ENCODE measurements at places on chromosomes 4 and X. TPM values are rescaled to one million over a fixed set of nuclear protein-coding genes. Genes with fewer than 3 reads are reported as not detected.

Gene TRIM75
- not detected for total RNA-seq

Gene SPANXB1
- total RNA-seq = not detected

Gene HTR2C
- total RNA-seq = not detected

Gene RHOXF2
- total RNA-seq = not detected

Gene GPR119
- total RNA-seq = not detected

Gene NHSL2
- total RNA-seq = 14.8 TPM

Gene RAB9A
- 31.2 TPM for total RNA-seq

Gene ACTRT1
- not detected for total RNA-seq

Gene CT45A10
- not detected for total RNA-seq

Gene PRRG3
- total RNA-seq = 0.17 TPM

Gene ARR3
- not detected for total RNA-seq

Gene LSM6
- 14.1 TPM for total RNA-seq

Gene GPRASP1
- total RNA-seq = 2.7 TPM

Gene DUSP21
- total RNA-seq = not detected

Gene IBSP
- not detected for total RNA-seq

Gene MAGED4
- 96.3 TPM for total RNA-seq

Gene MAGEB6B
- not detected for total RNA-seq

Gene KLHL13
- 3.1 TPM for total RNA-seq

Gene WDR19
- 18.0 TPM for total RNA-seq

Gene GPR50
- 1.00 TPM for total RNA-seq

Gene TBC1D14
- 25.8 TPM for total RNA-seq

Gene CYTL1
- 9.6 TPM for total RNA-seq

Gene RAP2C
- total RNA-seq = 31.2 TPM

Gene ADGRL3
- 29.6 TPM for total RNA-seq

Gene NAA11
- total RNA-seq = not detected

Gene HSD17B13
- not detected for total RNA-seq
